ENCODE measurements at places on chromosomes 13 and 19.

DNA sequence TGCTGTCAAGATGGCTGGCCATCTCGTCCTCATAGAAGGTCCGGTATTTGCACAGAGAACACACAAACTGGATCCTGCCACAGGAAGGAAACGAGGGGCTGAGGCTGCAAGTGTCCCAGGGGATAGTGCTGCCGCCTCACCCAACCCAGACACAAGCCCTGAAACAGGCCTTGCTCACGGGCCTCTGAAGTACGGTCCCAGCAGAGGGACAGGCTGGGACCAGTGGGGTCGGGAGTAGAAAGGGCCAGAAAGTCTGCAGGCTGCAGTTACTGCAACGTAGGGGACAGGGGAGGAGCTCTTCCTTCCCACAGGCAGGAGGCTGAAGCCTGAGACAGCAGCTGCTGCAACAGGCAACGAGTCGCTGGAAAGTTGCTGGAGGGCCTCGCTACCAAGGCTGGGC lies 18.2 kb upstream of the AKAP8 start:
- no peak for DNase-seq

- DNase-seq, result peak; percentile 23
Observed at GRCh38 chr19:33125929-33126388, 6.0 kb upstream of the WDR88 start.

DNA sequence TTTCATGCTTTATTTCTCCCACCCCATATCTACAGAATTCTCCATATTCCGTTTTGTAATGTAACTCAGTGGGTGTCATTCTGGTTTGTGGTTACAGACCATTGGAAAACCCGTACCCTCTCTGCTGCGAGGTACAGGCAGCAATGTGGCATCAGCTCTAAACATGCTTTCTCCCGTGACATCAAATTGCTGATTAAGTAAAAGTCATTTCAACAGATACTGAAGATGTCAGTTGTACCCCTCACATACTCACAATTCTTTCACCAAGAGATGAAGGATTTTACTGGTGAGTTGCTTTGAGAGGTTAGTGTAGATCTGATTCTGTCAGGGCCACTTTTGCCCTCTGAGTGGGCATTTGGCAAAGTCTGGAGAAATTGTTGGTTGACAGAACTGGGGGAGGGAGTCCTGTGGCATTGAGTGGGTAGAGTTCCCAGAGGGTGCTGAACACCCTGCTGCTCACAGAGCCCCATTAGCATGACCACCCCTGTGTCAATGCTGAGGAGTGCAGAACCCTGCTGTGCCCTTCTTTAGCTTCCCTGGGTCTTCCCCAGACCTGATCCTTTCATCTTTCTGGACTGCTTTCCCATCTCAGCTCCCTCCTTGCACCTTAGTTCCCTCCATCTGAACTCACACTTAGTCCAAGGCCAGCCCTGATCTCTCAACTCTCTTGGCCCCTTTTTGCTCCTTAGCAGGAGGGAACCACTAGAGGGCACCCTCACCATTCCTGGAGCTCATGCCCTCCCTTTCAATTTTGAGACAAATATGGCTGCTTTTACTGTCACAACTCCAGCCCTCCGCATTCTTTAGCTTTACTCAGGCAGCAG lies 39.9 kb upstream of the CEACAM8 start:
- no peak for DNase-seq

GRCh38 chr13:49540552-49540951 lies 44.8 kb downstream of the PHF11 start:
- no peak for DNase-seq

- no peak for DNase-seq
Observed at GRCh38 chr19:9878511-9879196, 43.5 kb downstream of the PIN1 start.

DNA sequence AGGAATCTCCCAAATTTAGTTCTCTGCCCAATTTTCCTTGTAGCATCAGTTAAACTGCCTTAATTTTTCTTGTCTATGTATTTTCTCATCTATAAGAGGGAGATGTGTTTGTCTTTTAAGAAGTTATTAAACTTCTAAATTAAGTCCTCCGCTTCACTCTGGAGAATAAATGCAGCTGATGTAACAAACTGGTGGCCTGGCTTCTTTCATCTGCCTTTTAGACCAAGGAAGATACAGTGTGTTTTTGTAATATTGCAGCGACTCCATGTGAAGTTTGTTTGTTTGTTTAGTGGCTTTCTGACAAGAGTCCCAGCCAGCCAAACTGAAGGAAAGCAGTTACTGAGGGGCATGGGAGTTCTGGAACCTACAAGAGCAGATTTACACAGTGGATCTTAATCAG lies 56.4 kb downstream of the KLF12 start:
- no peak for DNase-seq

GRCh38 chr19:28309070-28309469 lies 903.9 kb downstream of the UQCRFS1 start:
- DNase-seq, result no peak

- no peak for DNase-seq
Observed at GRCh38 chr19:49150106-49150943, 4.9 kb downstream of the HRC start.

DNA sequence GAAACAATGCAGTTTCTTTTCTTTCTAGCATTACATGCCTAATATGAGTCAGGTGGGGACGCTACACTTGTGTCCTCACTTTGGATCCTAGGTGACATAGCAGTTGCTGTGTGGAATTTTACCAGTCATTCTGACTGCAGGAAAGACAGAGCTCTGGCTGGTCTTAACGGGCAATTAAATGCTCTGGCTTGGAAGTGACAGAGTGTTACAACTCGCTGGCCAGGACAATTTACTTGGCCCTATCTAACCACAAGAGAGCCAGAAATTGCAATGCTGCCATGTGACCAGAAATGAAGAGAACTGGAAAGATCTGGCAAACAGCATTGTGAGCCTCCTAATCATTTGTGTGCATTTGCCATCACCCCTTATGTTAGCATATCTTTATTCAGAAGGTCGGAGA lies 351.1 kb downstream of the DCT start:
- no peak for DNase-seq

DNA sequence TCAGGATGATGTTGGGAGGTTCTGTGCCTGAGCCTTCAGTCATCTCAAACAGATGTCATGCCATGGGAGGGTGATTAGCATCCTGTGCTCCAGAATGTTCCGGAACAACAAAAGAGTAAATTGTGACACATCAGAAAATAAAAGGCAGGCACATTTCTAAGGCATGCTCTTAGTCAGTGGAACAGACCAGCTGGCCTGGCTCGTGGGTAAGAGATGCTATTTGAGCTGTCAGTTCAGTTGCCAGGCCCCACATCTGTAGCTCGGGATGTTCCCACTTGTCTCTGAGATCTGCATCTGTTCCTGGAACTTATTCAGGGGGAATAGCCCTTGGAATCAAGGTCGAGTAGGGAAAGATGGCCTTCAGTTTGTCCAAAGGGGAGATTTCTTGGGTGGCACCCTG lies 26.0 kb downstream of the OLFM4 start:
- no peak for DNase-seq

GRCh38 chr13:24900507-24900906 lies 136.5 kb downstream of the RNF17 start:
- no peak for DNase-seq

GRCh38 chr19:20067943-20068342 lies 9.9 kb upstream of the ZNF90 start:
- DNase-seq, result no peak

GRCh38 chr13:107753291-107753690 lies 462.0 kb downstream of the LIG4 start:
- DNase-seq, result no peak

All from activated T-helper 1 cell treated with anti-CD3 and anti-CD28 coated beads, Interleukin-2, amount 50 U/mL, for 16 hours (primary cell).